GM12878 (cell line): ENCODE measurements at places on chromosomes 16 and 17.

GRCh38 chr17:57714665-57715180 is 30.4 kb downstream of the CCDC182 start:
- DNase-seq: no peak

GRCh38 chr16:63976345-63976744 is 1145.5 kb downstream of the CDH11 start:
- DNase-seq: no peak

GRCh38 chr17:70059071-70059470 is 16.0 kb upstream of the KCNJ16 start:
- no peak for DNase-seq

- DNase-seq: no peak
Observed at GRCh38 chr17:37650419-37651003, 7.3 kb upstream of the DDX52 start.

DNA sequence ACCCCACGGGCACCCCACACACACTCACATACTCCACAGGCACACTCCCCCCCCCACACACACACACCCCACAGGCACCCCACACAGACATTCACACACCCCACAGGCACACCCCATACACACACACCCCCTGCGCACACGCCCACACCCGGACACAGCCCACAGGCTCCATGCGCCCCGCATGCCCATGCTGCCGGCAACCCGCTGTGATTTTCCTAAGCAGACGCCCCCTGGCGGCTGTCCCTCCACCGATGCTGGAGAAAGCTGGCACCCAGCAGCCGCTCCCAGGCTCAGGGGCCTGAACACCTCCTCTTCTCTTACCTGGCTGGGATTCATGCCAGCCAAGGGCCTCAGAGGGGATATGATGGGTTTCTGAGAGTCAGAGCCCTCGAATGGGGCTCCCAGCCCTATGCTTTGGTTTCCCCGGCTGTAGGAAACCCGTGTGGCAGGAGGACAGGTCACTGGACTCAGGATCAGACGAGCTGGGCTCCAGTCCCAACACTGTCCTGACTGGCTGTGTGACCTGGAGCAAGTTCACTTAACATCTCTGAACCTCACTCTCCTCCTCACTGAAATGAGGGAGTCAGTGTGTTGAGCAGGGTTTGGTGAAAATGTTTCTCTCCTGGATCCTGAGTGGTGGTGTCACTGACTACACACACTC is 19.6 kb upstream of the TNFRSF13B start:
- no peak for DNase-seq

- DNase-seq: no peak
Observed at GRCh38 chr17:80904036-80904753, 87.4 kb upstream of the CHMP6 start.

- DNase-seq: no peak
Observed at GRCh38 chr17:64580384-64581315, 73.9 kb downstream of the CEP95 start.

- no peak for DNase-seq
Observed at GRCh38 chr16:88393034-88393433, 10.3 kb downstream of the ZNF469 start.

DNA sequence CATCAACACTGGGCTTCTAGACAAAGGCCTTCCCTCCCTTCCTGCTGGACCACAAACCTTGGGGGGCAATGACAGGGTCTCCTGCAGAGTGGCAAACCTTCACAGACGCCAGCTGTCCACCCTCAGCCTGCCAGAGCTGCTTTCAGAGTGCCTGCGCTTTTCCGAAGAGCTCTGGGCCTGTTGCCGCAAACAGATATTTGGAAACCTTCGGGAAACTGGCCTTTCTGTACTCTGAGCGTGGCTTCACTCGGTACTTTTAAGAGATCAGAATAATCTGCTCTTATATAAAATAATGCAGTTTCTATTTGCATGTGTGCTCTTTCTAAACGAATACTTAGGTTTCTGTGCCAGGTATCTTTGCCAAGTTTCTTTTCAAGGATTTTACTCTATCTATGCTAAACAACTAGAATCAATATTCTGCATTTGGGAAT is 152.1 kb upstream of the CHMP6 start:
- DNase-seq: no peak

GRCh38 chr16:73605309-73605708 is 557.4 kb upstream of the ZFHX3 start:
- DNase-seq: no peak

GRCh38 chr17:79993390-79994227 is 42.1 kb downstream of the TBC1D16 start:
- DNase-seq: no peak
